Stimulated activated CD4-positive, alpha-beta T cell treated with anti-CD3 and anti-CD28 coated beads, Interleukin-4, amount 100 ng/mL, for 48 hours (primary cell): ENCODE measurements at places on chromosomes 1 and 21.

GRCh38 chr1:3610527-3611169 is 660 bp downstream of the MEGF6 start:
- DNase-seq = no peak

DNA sequence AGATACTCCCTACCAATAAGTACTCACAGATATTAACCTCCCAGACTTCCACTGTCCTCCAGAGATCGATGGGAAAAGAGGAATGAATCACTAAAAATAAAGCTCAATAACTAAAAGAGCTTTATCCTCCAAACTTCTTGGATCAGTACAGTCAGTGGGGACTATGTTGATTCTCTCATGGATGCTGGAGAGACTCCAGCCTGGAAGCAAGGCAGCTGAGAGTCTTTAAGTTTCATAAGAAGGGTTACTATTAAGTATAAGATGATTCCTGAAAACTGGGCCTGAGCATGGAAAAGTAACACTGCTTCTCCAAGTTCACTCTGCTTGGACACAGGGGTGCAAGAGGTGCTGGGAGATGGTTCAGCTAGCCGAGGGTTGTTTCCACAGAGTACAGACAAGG is 6.2 kb upstream of the DDR2 start:
- DNase-seq = no peak

DNA sequence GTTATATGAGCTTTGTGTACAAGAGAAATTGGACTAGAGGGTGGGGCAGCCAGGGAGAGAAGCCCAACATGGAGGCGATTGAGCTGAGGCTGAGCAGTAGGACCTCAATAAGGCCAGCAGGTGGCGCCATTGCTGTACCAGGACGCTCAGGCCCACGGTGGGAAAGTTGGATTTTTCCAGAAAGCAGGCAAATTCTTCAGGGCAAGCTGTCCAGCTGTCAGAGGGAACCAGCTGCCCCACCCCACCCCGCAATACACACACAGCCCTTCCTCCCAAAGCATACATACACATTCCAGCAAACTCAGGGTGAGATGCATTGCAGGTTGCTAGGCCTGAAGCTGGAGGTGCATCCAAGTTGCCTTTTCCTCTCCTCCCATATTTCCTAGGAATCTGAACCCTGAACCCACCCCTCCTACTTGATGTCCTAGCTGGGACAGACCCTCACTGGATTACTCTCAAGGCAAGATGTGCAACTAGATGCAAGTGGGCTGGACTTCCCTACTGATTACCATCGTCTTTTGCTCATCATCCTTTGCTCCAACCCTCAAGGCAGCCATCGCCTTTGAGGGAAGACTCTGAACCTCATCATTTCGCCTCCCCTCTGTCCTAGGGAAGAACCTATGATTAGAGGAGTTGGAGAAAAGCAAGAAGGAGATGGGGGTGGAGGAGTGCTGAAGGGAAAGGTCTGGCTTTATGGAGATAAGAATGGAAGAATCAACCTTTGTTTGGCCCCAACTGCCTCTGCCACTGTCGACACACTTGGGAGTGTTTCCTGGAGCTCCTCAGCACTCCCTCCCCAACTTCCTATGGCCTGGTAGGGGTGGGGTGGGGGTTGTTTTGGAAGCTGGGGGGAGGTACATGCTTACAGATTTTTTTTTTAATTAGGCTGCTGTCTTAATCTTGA is 25.5 kb downstream of the CD34 start:
- DNase-seq = peak; percentile 67

- no peak for DNase-seq
These were observed 10.5 kb upstream of the RNF223 start for GRCh38 chr1:1084372-1085170.

- no peak for DNase-seq
These were observed 5.0 kb downstream of the COG2 start for GRCh38 chr1:230647321-230647720.

GRCh38 chr1:9270290-9270883 is 22.3 kb upstream of the SPSB1 start:
- DNase-seq = no peak

GRCh38 chr1:244653439-244654107 is 647 bp downstream of the DESI2 start:
- no peak for DNase-seq

GRCh38 chr1:33060579-33061083 is 20.3 kb upstream of the AZIN2 start:
- no peak for DNase-seq
